ENCODE measurements at places on chromosomes 1 and 21.

DNA sequence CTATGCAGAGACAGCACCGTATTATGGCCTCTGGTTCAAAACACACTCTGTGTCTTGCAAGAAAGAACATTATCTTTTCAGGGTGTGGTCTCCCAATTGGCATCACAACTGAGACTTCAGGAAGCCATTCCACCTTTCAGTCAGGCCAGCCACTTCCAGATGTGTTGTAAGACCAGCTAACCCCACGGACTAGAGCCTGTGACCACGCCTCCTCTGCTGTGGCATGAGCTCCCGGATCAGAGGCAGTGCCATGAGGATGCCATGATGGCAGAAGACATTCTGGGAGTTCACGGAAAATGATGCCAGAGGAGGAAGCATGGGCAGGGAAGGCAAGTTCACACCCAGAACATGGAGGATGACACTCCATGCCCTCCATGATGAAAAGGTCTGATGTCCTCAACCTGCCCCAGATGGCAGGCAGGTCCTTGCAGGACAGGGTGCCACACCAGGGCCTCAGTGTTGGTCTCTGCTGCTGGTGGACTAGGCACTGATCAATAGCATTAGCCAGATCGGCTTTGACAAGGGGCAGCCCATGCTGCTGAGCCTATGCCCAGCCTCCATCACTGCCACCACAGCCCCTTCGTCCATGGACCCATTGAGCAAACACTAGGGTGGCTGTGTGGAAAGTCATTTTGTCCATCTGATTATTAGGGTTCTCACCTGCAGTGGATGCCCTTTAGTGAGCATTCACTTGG lies 341.6 kb downstream of the MATN1 start:
- no peak for DNase-seq

DNA sequence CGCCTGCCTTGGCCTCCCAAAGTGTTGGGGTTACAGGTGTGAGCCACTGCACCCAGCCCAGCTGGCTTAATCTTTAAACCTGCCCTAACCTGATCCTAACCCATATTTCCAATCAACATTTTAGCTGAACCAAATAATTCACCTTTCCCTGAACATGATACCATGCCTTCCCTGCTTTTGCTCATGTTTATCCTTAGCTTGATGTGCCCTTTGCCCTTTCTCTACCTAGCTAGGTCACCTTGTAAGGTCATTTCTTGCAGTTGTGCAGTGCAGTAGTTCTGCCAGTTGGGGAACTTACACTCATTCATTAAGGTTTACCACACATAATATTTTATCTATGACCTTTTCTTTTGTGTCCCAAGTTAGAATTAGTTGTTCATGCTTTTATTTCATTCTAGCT lies 5.3 kb downstream of the UAP1 start:
- DNase-seq, result no peak

GRCh38 chr1:6691507-6691906 lies 10.1 kb downstream of the DNAJC11 start:
- no peak for DNase-seq

GRCh38 chr1:201450721-201451291 lies 18.2 kb downstream of the PHLDA3 start:
- DNase-seq, result no peak

DNA sequence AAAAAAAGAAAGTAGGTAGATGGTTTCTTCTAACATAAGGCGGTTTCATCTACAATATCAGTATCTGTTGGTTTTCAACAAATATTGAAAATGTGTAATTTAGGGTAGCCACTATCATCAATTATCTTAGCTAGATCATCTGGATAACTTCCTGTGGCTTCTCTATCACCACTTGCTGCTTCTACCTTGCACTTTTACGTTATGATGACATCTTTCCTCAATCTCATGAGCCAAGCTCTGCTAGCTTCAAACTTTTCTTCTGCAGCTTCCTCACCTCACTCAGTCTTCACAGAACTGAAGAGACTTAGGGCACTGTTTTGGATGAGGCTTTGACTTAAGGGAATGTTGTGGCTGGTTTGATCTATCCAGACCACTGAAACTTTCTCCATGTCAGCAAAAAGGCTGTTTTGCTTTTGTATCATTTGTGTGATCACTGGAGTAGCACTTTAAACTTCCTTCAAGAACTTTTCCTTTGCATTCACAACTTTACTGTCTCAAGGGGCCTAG lies 144.9 kb upstream of the HP1BP3 start:
- no peak for DNase-seq

GRCh38 chr1:99869723-99870122 lies 19.6 kb downstream of the AGL start:
- no peak for DNase-seq

GRCh38 chr1:240555524-240555923 lies 56.4 kb downstream of the GREM2 start:
- no peak for DNase-seq

GRCh38 chr1:178098262-178098661 lies 4.4 kb downstream of the RASAL2 start:
- no peak for DNase-seq

GRCh38 chr1:106646261-106646784 lies 410.2 kb upstream of the PRMT6 start:
- no peak for DNase-seq

GRCh38 chr1:228873709-228874108 lies 138.4 kb downstream of the RHOU start:
- DNase-seq, result no peak

GRCh38 chr21:16108561-16109075 lies 378.8 kb downstream of the USP25 start:
- no peak for DNase-seq
